ENCODE measurements at places on chromosomes 7 and 10.
A peak's percentile ranks its signal among the peaks of the same experiment; 100 is the strongest.

GRCh38 chr7:86939197-86939814 lies 120.1 kb downstream of the ELAPOR2 start:
- DNase-seq = peak; percentile 35

- no peak for DNase-seq
Measured at GRCh38 chr10:103822800-103823199, 32.6 kb downstream of the SH3PXD2A start.

GRCh38 chr7:41771717-41772116 lies 68.8 kb upstream of the INHBA start:
- no peak for DNase-seq

GRCh38 chr10:99450156-99450555 lies 19.7 kb upstream of the GOT1 start:
- DNase-seq = no peak

- DNase-seq = no peak
Measured at GRCh38 chr7:88355011-88355410, 48.3 kb upstream of the STEAP4 start.

- no peak for DNase-seq
Measured at GRCh38 chr7:86958380-86958779, 101.1 kb downstream of the ELAPOR2 start.

- peak; percentile 62 for DNase-seq
Measured at GRCh38 chr10:77286531-77287508, 350.8 kb downstream of the KCNMA1 start.

GRCh38 chr10:9068003-9068402 lies 1013.5 kb downstream of the GATA3 start:
- no peak for DNase-seq

- no peak for DNase-seq
Measured at GRCh38 chr7:2787251-2787951, 56.7 kb downstream of the GNA12 start.

DNA sequence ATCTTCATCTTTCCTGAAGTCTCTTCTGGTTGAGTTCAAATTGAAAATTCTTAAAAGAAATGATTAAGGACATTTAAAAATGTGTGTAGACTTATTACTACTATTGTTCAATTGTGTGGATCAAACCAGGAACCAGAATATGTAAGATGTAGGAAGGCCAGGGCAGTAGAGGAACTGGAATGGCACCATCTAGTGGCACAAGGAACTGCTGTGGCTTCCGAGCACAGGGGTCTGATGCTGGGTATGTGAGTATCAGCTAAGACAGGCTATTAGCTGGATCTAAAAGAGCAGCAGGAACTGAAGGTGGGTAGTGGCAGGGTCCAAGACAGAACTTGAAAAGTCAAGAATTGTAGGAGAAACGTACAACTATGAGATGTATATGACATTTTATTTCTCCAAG lies 247.3 kb downstream of the SEMA3A start:
- no peak for DNase-seq

DNA sequence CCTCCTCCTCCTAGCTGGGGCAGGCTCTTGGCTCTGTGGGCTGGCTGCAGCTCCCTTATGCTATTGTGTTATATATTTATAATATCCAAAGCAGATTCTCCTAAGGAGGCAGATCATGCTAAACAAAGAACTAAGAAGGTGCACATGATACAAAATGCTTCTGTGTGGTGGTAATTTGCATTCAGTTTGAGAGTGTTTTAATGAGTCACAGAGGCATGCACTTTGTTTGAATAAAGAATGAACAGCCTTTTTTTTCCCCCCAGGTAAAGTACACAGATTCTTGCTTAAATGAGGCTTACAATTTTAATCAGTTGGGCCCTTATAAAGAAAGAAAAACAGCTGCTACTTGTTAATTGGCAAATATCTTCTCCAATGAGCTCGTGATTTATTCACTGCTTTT lies 95.0 kb downstream of the FANK1 start:
- DNase-seq = no peak

- no peak for DNase-seq
Measured at GRCh38 chr10:821322-821721, 110.2 kb downstream of the LARP4B start.

GRCh38 chr7:135147899-135148721 lies at the start of gene TMEM140:
Gene TMEM140 (plus strand): TSS chr7:135148072. CDS start chr7:135164442, 16,370 bp downstream.
- DNase-seq = no peak

All from NCI-H2081 treated with DMSO at 0.1 percent for 48 hours (cell line).